Activated gamma-delta T cell treated with Interleukin-2 at 50 U/mL for 16 hours (primary cell): ENCODE measurements at places on chromosomes 12 and 14.

DNA sequence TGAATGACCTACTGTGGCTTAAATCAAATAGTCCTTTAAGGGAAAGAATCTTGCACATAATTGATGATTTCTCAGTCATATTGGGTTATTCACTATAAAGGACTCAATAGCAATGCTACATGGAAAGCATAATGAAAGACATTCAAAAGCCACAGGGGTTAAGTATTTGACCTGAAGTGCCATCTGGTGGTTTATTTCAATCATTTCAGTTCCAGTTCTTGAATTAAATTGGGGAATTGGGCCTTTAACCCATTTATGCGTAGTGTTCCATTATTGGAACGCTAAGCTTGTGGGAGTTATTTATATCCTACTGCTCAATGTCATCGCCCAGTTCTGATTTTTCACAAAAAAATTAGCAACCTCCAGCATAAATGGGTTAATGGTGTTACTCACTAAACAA is 41.3 kb upstream of the C12orf71 start:
- no peak for DNase-seq

- DNase-seq, result no peak
Measured at GRCh38 chr14:68230950-68231717, 411.6 kb downstream of the RAD51B start.

GRCh38 chr12:6303071-6303470 is 7.4 kb upstream of the PLEKHG6 start:
- DNase-seq, result no peak

DNA sequence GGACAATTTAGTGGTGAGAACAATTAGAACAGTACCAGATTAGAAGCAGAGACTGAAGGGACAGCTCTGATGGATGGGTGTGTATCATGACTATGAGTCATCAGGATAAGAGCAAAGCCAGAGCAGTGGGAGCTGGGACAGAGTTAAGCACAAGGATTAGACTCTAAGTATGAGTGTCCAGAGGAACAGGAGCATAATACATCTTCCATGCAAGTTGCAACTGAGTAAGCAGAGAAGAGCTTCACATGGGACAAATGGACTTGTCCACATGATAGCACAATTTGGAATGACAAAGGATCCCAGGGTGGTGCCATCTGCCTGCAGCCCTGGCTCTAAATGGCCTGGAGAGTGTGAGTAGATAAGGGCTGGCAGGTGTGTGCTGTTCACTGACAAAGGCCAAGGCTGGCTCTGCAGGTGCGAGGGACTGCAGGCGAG is 226.4 kb upstream of the CAND1 start:
- DNase-seq, result no peak

DNA sequence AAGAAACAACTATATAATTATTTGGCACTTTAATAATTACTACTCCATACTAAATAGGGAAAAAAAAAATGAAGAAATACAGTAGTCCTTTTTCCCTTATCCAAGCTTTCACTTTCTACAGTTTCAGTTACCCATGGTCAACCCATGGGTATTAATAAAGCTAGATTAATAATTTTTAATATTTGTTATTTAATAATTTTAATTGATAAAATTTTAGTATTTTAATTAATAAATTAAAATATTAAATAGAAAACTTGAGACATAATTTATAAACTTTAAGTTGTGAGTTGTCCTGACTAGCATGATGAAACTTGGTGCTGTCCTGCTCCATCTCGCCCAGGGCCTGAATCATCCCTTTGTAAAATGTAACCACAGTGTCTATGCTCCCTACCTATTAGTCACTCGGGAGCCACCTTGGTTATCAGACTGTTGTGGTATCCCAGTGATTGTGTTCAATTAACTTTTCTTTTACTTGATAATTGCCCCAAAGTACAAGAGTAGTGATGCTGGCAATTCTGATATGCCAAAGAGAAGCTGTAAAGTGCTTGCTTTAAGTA is 71.8 kb downstream of the PAWR start:
- DNase-seq, result no peak

- no peak for DNase-seq
Measured at GRCh38 chr14:33691907-33692306, 259.0 kb downstream of the EGLN3 start.

GRCh38 chr14:33592297-33592696 is 358.6 kb downstream of the EGLN3 start:
- DNase-seq, result no peak

GRCh38 chr14:96299441-96299840 is 43.4 kb downstream of the BDKRB1 start:
- no peak for DNase-seq

DNA sequence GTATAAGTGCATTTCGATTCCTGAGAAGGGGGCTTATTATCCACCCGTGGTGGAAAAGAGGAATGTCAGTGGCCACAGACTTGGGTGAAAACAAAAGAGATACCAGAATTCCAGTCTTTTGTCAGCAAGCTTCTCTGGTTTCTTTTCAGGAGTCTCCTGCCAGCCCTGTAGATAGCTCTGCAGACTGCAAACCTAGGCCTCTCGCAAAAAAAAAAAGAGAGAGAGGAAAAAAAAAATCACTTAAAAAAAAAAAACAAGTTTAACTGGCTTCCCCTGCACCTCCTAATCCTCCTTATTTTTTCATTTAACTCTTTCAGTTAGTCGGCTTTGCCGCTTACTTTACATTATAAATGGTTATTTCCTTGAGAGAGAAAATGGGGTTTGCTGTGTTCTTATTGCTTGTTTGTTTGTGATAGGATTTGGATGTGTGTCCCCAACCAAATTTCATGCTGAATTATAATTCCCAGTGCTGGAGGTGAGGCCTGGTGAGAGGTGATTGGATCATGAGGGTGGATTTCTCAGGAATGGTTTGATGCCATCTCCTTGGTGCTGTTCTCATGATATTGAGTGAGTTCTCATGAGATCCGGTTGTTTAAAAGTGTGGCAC is 170.0 kb downstream of the BCL11B start:
- DNase-seq, result no peak

DNA sequence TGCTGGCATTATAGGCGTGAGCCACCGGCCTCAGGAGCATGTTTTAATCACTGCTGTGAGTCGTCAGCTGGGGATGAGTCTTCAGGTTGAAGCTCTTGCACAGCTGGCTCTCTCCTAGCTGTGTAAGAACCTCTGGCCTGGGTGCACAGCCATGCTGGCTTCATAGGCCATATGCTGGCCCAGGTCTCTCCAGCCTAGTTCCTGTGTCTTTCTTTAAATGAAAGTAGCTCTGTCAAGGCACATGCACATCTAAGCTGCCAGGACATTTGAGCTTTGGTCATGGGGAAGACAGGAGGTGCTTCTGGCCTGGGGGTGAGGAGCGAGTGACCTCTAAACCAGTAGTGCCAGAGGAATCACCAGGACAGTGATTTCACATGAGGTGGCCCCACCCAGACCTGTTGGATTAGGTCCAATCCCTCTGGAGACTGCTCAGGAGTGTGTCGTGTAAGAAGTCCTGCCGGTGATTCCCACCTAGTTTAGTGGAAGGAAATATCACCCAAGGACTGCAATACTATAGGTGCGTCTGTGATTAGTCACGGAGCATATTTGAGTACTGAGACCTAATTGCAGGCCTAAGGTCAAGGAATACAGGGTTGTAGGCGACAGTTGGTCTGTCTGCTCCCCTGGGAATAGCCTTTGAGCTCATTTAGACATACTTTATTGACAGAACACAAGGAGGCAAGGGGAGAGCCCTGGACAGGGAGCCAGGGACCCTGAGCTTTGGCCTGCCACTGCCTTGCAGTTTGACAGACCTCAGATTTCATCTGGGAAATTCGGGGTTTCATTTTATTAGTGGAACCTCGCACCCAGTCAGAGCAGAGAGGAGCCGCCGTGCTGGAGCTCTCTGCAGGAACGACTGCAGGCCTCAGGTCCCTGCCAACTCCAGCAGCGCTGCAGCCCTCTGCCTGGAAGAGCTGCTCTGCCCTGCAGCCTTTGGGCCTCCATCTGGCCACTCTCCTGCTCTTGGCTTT is 67.0 kb downstream of the ANKRD9 start:
- DNase-seq, result no peak

DNA sequence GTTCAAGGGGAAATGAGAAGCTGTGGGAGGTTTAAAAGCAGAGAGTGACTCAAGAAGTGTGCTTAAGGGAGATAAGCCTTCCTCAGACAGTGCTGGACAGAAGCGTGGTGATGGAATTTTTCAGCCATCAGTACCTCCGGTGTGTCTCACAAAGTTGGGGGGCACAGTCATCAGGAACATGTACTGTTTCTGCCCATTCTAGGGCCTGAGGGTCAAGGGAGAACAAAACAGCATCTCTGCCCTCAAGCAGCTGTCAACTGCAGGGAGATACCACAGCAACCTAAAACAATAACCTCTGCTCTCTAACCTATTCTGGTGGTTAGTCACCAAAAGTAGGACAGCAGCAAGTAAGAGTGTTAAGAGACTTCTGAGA is 2.0 kb upstream of the STON2 start:
- no peak for DNase-seq

DNA sequence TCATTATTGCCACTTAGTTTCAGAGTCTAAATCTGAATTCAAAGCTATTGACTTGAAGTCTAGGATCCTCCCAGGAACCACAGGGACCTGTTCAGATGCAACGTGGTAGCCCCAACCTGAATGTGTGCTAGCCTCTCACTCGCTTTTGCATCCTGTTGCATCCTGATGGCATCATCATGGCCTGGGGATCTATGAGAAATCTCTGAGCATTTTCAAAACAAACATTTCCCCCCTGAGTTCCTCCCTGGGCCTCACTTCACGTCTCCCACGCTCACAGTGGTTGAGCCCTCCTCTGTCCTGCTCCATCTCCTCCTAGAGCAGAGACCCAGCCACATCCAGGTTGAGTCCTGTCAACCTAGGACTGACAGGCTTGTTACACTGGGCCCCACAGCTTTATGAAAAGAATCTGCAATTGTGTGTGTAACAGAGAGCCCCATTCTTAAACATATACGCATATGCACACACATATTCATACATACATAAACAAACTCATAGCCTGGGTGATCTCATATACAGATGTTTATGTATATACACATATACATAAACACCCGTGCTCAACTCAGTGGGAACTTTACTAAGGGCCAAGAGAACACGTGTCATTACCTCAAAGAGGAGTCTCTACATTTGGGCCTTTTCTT is 5.4 kb upstream of the KRT72 start:
- peak; percentile 2 for DNase-seq

- DNase-seq, result no peak
Measured at GRCh38 chr14:94395282-94395887, 7.0 kb upstream of the SERPINA1 start.

DNA sequence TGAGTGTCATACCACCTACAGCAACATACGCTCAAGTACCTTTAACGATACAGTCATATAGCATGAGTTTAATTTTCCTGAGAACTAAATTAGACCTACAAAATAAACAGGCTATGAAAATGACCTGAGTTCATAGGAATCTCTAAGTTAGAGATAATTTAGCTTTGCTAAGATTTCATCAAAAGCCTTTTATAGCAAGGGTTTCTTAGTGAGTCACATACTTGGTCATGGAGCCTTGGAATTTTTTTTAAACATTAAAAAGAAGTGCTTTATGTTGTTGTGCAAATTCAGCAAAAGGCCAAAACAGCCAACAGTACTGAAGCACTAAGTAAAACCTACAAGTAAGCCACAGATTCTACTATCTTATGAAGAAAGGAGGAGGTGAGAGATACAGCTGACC is 93.6 kb upstream of the FERMT2 start:
- DNase-seq, result no peak

GRCh38 chr12:106302401-106303201 is at the start of gene TCP11L2:
TSS of gene TCP11L2 (plus strand) at chr12:106302733. CDS start at chr12:106311076, 8,343 bp downstream.
- DNase-seq, result peak; percentile 91

- DNase-seq, result no peak
Measured at GRCh38 chr14:89198544-89199329, 218.3 kb downstream of the FOXN3 start.

DNA sequence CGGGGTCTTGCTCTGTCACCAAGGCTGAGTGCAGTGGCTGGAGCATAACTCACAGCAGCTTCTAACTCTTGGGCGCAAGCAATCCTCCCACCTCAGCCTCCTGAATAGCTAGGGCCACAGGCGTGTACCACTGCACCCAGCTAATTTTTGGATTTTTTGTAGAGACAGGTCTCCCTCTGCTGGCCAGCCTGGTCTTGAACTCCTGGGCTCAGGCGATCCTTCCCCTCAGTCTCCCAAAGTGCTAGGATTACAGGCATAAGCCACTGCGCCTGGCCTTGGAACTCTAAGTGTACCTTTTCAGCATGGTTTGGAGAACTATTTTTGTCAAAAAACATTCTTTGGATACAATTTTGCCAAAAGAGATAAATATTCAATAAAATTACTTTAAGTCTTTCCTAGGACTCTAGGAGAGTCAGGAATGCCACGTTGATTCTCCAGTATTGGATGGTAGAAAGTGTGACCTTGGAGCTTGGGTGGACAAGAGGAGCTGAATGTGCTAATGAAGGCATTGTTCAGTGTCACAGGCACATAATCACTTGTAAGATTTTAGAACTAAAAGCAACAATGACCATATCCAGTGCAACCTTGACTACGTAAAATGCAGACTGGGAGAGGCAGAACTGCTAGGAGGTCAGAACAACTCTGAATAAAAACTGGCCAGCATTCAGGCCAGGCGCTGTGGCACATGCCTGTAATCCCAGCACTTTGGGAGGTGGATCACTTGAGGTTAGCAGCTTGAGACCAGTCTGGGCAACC is 2.8 kb downstream of the SRSF9 start:
- peak; percentile 44 for DNase-seq

GRCh38 chr12:15698377-15698871 is 90.8 kb downstream of the EPS8 start:
- no peak for DNase-seq

- DNase-seq, result no peak
Measured at GRCh38 chr12:40971911-40972310, 216.2 kb upstream of the PDZRN4 start.

- no peak for DNase-seq
Measured at GRCh38 chr12:76764856-76765255, 941 bp downstream of the ZDHHC17 start.

- no peak for DNase-seq
Measured at GRCh38 chr12:70353780-70354660, 12.1 kb upstream of the KCNMB4 start.

DNA sequence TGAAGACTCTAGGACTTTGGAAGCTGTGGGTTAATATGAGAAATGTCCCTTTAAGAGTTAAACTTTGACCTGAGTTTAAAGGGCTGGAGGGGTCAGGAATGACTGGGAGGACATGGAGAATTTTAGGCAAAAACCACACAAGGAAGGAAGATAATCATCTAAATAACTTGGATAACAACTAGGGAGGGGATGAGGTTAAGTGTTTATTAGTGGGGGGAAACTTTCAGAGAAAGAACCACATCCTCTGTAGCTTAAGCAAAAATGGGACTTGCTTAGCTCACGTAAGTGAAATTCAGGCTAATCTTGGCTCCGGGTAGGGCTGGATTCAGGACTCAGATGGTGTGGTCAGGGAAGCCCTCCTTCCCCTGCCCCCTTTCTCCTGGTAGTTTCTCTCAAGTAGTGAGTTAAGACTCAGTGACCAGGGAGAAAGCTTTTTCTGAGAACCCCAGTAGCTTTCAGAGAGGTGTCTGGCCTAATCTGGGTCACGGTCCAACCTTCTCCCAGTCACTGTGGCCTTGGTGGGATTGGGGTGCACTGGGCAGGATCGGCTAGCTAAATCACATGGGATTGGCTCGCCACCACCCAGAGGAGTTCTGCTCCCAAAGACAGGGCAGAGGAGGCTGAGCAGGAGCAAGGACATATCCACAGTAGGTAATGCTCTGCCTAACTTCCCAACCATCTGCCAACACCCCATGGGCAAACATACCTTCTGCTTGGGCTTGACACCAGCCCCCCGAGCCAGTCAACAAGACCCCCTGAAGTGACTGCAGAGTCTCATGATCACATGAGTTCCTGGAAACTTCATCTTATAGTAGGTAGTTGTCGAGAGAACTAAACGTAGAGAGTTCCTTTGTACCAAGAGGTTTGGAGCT is 52.8 kb downstream of the ARF6 start:
- DNase-seq, result no peak
